ENCODE measurements at places on chromosomes 11 and 22. TPM values are rescaled to one million over a fixed set of nuclear protein-coding genes. Genes with fewer than 3 reads are reported as not detected.

Gene KRTAP5-7
- not detected for total RNA-seq

Gene KIF18A
- total RNA-seq = 22.5 TPM

Gene TSGA10IP
- not detected for total RNA-seq

Gene PRODH
- not detected for total RNA-seq

Gene ELMOD1
- total RNA-seq = not detected

Gene PRG3
- not detected for total RNA-seq

Gene LAYN
- not detected for total RNA-seq

Gene MS4A7
- total RNA-seq = not detected

Gene OR51I1
- total RNA-seq = 7.2 TPM

Gene C22orf15
- not detected for total RNA-seq

Gene FAM89B
- total RNA-seq = 24.2 TPM

Gene P2RX6
- 2.7 TPM for total RNA-seq

Gene PLAAT5
- total RNA-seq = not detected

Gene MPPED1
- total RNA-seq = not detected

Gene SYCE3
- not detected for total RNA-seq

Gene MOV10L1
- 0.33 TPM for total RNA-seq

Gene CSNK2A3
- total RNA-seq = 0.60 TPM

Gene PHF21B
- total RNA-seq = 0.22 TPM

Gene MRGPRX4
- not detected for total RNA-seq

Gene C11orf97
- not detected for total RNA-seq

Gene HORMAD2
- not detected for total RNA-seq

Gene FAM76B
- 28.4 TPM for total RNA-seq

Gene OR51E2
- not detected for total RNA-seq

Gene MYOD1
- total RNA-seq = not detected

Gene EHF
- 0.76 TPM for total RNA-seq

Gene NEFH
- total RNA-seq = 14.5 TPM

Gene ZBTB3
- total RNA-seq = 10.0 TPM

Gene RAB6A
- total RNA-seq = 77.2 TPM

Gene TTC36
- 0.22 TPM for total RNA-seq

Gene GAL
- 119 TPM for total RNA-seq

Gene C11orf91
- not detected for total RNA-seq

Gene KMT5B
- 24.7 TPM for total RNA-seq

Gene CYP2D6
- total RNA-seq = 0.18 TPM

Gene HTR3B
- not detected for total RNA-seq

Gene TMEM191B
- 5.3 TPM for total RNA-seq

Gene DNAJB7
- total RNA-seq = not detected

Gene SLC22A12
- not detected for total RNA-seq

Gene MMP26
- not detected for total RNA-seq

Gene CCS
- total RNA-seq = 31.6 TPM

Gene APOL3
- 1.1 TPM for total RNA-seq

Gene LYVE1
- 0.27 TPM for total RNA-seq

Gene GGTLC3
- total RNA-seq = not detected

Gene ANO1
- total RNA-seq = 0.13 TPM
